ENCODE measurements at places on chromosomes 4 and X.

DNA sequence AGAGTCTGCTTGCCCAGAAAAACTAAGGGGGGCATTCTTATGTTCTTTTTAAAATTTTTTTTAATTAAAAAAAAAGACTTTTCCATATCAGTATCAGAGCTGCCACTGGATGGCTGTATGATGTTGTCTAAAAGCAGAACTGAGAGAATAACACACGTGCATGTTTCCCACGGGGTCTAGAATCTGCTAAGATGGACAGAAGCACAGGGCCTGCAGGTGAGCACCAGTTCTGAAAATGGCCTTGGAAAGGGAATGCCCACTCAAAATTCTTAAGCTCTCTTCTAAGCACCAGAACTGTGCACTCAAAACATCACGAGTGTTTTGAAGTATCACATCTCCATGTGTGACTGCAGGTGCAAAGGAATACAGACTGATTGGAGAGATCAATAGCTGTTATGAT is 61.1 kb downstream of the ARAP2 start:
- no peak for DNase-seq

DNA sequence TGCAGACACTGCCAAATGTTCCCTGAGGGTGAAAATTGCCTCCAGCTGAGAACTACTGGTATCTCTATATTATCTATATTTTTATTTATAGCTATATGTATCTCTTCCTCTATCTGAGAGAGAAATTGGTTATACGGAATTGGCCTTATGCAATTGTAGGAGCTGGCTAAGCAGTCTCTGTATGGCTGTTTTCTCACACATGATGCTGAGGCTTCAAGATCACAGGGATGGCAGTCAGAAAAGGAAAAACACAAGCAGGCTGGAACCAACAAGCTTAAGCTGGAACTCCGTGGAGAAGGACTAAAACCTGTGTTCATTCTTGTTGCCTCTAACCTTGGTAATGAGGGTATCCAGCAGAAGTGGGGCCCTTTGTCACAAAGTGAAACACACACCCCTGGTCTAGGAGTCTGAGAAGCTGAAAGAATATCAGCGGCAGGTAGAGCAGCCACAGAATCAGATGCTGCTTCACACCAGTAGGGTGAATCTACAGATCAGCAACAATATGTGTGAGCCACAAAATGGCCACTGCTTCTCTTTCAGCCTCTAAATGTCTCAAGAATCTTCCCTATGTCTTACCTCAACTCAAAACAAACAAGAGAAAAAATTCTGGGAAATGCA is 166.5 kb upstream of the PPP1R2C start:
- no peak for DNase-seq

GRCh38 chrX:116172976-116173375 is 2.4 kb downstream of the AGTR2 start:
- DNase-seq = no peak

- DNase-seq = no peak
These were observed 8.7 kb upstream of the FGFRL1 start for GRCh38 chr4:1002631-1003251.

DNA sequence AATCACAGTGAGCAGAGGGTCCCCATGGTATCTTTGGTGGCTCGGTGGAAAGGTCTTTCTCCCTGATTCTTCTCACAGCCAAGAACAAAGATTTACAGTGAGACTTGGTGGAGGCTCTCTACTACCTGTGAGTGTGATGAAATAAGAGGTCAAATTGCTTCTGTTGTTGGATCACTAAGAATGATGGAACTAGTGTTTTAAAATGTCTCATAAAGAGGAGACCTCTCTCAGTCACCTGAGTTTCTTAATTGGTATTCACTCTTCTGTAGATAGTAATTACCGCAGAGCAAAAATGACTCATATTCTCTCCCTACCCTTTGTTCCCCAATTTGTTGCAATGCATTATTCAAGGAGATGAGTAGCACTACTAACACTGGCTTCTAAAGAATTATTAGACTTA is 100.9 kb upstream of the TBC1D9 start:
- DNase-seq = no peak

GRCh38 chrX:108114541-108114940 is 23.0 kb downstream of the ATG4A start:
- DNase-seq = no peak

DNA sequence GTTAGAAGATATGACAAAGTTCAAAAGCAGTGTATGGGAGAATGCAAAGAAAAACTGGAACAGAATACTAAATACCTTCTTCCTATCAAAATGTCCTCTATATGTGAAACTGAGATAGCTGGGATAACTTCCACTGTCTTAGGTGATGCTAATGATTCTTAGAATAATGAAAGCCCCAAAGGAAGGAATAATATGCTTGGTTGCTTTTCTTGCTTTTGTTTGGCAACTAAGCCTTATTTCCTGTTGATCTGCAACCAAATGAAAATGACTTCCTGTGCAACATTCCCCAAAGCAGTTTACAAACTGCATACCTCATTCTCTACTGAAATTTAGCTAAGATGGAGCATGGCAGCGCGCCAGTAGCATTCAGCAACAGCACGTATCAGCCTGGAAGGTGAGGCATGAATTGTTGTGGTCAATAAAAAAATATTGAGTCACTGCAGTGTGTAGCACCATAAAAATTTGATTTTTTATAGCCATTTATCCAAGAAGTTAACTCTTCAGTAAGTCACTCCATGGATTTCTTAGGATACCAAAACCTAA is 18.7 kb downstream of the NDNF start:
- DNase-seq = no peak

GRCh38 chrX:129695937-129696336 is 41.2 kb upstream of the APLN start:
- no peak for DNase-seq

DNA sequence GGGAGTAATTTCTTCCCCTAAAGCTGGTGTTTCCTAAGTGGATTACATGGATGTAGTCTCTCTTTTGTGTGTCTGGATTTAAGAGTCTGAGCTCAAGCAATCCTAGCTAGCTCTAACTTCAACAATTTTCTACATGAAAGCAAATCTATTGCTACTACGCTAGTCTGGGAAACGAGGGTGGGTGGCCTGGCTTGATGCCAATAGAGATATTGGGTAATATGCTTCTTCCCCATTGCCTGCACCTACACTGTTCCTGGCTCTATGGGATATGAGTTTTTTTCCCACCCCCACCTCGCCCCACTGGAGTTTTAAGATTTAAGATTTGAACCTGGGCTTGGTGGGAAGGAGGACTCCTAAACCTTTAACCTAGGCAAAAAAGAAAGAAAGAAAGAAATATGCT is 158.8 kb downstream of the RBM46 start:
- no peak for DNase-seq
